ENCODE measurements at places on chromosomes 5 and 9. TPM values are rescaled to one million over a fixed set of nuclear protein-coding genes. Genes with fewer than 3 reads are reported as not detected.

- DNase-seq, result no peak
These were observed 244.1 kb upstream of the ITGA1 start for GRCh38 chr5:52543594-52543993.

GRCh38 chr9:118570066-118570465, 799.2 kb downstream of the BRINP1 start:
- DNase-seq, result no peak

GRCh38 chr9:114477642-114478041, 27.6 kb downstream of the WHRN start:
- DNase-seq, result no peak

Gene ELAVL2
- total RNA-seq, result not detected

Gene BTNL8
- total RNA-seq, result not detected

Gene FBLL1
- total RNA-seq, result 7.5 TPM

- no peak for DNase-seq
These were observed 27.2 kb downstream of the NDUFAF2 start for GRCh38 chr5:60972231-60972630.

Gene TMEM174
- total RNA-seq, result not detected

DNA sequence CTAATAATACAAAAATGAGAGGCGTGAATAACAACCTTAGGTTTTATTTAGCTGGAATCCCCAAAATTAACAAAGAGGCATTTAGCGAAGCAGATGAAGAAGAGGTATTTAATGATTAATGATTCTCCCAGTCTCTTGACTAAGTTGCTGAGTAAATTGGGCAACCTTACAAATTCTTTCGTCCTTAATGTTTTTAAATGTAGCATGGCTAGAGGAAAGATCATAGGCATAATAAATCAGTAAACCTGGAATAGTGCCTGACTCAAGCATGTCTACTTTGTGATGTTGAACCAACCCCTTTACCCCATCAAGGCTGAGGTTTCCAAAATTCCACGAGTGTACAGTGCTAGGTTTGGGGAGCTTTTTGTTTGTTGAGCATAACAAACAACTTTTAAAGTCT, 7.9 kb downstream of the BHMT start:
- DNase-seq, result no peak

- DNase-seq, result peak; percentile 8
These were observed 521.6 kb upstream of the ST8SIA4 start for GRCh38 chr5:101424530-101425175.

GRCh38 chr9:115291841-115292240, 173.9 kb upstream of the TNC start:
- DNase-seq, result no peak

All from Panc1 (cell line).